ENCODE measurements at places on chromosomes 7 and 10.

GRCh38 chr7:19508821-19509220 lies 200.0 kb downstream of the POLR1F start:
- ATAC-seq = no peak

GRCh38 chr10:47190802-47191450 lies 109.1 kb upstream of the GDF10 start:
- no peak for ATAC-seq

GRCh38 chr10:98097616-98098015 lies 36.8 kb upstream of the R3HCC1L start:
- ATAC-seq = no peak

DNA sequence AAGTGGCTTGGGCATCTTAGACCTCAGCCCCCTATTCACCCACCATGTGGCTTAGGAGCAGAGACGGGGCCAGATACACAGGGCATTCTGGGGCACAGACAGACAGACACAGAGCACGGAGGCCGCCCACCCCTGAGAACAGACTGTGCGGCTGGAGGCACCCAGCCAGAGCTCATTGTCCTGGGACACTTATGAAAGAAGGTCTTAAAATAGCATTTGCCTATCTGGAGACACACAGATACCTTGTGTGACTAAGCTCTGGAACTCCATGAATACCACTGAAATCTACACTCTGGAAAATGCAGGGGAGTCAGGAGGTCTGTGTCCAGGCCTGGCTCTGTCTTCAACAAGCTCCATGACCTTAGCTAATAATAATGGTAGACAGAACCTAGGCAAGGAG lies 41.4 kb upstream of the ADO start:
- ATAC-seq = no peak

DNA sequence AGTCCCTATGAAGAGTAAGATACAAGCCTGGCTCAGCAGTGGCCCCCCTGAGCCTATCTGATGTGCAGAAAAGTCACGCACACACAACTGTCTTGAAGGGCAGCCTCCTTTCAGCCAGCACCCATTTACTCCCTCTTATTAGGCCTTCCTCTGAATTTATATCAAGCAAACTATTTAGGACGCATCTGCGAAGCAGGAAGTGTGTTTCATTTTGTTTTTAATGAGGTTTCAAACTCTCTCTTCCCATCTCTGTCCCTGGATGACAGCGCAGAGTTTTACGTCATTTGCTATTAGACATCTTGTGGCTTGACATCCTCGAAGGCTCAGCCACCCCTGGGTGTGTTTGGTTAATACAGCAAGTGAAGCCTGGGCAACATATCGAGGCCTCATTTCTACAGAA lies 79.5 kb downstream of the CUX1 start:
- no peak for ATAC-seq

DNA sequence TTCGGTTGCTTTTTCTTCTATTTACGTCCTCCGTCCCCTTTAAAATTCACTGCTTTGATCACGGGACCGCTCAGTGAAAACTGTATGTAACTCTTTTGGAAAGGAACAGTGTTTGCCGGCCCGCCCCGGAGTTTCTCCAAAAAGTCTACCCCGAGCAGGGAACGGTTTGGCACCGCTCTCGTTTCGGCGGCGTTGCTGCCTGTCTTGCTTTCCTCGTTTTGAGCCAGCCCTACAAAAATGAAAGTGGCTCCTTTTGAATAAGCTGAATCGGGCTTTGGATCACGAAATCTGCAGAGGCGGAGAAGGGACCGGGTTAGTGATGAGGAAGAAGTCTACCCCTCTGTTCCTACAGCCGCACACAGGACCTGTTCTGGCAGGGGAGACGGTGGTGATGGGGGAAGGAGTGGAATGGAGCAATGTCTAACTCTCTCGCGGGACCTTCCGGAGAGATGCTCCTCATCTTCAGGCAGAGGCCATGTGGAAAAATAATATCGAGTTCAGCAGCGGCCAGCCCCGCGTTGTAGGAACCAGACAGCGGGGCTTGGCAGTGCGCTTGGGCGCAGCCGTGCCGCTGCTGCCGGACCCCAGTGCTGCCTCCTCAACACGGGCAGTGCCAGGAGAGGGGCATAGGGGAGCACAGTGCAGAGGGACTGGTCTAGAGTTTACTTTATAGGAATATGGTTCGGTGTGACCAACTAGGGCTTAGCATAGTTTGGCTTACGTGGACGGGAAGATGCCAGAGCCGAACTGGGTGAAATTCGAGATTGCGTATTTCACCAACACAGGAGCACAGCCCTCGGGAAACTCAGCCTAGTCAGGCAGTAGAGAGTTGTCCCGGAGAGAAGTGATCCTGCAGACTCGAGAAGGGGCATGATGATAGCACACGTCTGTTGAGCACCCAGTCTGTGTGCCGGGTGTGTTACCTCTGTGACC lies 1.4 kb downstream of the HTRA1 start:
- ATAC-seq = no peak

All from stimulated activated memory B cell treated with anti-CD40 and anti-IgM and Interleukin-4, amounts not matched to agents 10 μg/mL and 1 μg/mL and 100 μg/mL, for 72 hours (primary cell).